ENCODE measurements at places on chromosomes 6 and 20.

DNA sequence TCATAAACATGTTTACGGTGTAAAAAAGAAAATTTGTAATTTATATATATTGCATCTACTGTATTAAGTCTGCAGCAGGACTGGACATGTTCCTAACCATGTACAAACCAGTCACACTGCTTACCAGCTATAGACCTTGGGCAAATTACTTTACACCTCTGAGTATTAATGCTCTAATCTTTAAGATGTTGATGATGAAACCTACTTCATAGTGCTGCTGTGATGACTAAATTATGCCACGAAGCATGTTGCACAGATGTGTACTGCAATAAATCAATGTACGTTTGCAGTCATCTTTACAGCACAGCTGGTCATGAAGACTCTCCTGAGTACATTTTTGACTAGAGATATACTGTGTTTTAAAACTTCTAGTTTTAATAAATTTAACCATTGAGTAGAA lies 42.6 kb downstream of the PRKN start:
- no peak for DNase-seq

GRCh38 chr6:148608199-148608951 lies 138.5 kb upstream of the UST start:
- peak; percentile 39 for DNase-seq

DNA sequence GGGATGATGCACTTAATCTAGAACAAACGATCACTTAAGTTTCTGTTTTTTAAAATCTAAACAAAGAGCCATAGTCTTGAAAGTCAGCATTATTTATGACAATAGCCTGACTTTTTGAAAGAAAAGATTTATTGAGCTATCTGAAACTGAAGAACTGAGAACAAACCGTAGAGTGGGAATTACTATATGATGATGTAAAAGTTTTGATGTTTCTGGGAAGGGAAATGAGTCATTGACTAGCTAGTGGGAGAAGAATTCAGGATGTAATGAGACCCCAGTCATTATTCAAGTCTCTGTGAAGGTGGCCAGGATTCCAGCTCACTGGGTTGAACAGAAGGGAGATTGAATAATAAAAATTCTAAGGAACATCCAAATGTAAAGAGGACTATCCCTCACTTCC lies 83.4 kb upstream of the FABP7 start:
- DNase-seq = peak; percentile 80

DNA sequence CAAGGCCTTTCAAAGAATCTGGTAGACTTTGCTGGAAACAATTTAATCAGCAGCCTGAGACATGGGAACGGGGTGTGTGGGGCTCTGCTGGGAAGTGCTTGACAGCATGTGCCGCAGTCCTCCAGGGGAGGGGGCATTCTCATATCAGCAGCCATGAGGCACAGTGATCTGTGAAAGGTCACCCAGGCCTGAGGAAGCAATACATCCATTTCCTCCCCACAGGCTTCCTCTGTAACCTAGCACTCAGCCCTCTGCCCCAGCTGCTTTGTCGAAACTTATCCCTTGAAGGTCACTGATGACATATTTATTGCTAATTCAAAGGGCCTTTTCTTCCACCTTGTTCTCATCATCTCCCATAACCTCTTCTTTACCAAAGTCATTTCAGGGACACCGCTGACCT lies 103.3 kb downstream of the TNFAIP3 start:
- no peak for DNase-seq

DNA sequence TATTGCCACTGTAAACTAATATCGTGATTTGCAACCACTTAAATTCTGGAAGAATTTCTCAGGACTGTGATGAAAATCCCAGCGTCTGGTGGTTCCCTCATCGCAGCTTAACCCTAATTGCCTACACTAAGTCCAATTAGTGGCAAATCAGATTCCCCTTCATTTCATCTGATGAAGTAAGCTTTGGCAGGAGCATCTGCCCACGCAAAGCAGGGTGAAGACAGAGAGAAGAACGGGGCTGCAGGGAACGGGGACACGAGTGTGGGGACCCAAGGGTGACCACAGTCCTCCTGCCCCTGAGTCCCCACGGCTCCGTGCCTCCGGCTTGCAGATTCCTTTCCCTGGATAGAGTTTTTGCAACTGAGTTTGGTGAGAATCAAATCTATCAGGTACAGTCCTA lies 159.5 kb downstream of the LY86 start:
- DNase-seq = no peak

- DNase-seq = peak; percentile 57
These were observed 143.2 kb upstream of the TENT5A start for GRCh38 chr6:81895511-81896185.

GRCh38 chr20:62595069-62595468 lies 47.2 kb upstream of the SLCO4A1 start:
- no peak for DNase-seq

DNA sequence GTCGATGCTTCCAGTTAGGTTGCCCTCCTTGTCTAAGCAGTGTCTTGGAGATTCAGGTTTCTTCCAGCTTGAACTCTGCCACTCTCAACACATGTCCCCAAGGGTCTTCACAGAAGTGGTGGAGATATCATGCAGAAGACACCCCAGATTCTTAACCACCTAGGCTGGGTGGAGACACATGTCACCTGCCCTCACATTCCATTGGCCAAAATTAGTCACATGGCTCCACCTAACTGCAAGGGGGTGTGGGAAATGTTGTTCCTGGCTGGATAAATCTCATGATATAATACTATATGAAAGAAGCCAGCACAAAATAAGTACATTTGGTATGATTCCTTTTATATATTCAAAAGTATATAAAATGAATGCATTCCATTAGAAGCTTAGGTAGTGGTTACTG lies 52.9 kb upstream of the SNRPB2 start:
- no peak for DNase-seq

GRCh38 chr6:29673161-29673560 lies 7.8 kb downstream of the ZFP57 start:
- DNase-seq = no peak

- no peak for DNase-seq
These were observed 407.9 kb upstream of the BTBD3 start for GRCh38 chr20:11509776-11510175.

- DNase-seq = no peak
These were observed 3.2 kb upstream of the EEF1A2 start for GRCh38 chr20:63501818-63502670.

DNA sequence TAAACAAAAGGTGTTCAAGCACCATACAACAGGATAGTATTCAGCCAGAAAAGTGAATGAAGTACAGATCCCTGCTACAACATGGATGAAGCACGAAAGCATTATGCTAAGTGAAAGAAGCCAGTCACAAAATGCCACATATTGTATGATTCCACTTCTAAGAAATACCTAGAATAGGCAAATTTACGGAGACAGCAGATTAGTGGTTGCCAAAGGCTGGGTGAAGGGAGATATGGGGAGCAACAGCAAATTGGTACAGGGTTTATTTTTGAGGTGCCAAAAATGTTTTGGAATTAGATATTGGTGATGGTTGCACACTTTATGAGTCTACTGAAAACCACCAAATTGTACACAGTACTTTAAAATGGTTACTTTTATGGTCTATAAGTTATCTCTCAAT lies 23.2 kb downstream of the MAP3K5 start:
- DNase-seq = no peak

DNA sequence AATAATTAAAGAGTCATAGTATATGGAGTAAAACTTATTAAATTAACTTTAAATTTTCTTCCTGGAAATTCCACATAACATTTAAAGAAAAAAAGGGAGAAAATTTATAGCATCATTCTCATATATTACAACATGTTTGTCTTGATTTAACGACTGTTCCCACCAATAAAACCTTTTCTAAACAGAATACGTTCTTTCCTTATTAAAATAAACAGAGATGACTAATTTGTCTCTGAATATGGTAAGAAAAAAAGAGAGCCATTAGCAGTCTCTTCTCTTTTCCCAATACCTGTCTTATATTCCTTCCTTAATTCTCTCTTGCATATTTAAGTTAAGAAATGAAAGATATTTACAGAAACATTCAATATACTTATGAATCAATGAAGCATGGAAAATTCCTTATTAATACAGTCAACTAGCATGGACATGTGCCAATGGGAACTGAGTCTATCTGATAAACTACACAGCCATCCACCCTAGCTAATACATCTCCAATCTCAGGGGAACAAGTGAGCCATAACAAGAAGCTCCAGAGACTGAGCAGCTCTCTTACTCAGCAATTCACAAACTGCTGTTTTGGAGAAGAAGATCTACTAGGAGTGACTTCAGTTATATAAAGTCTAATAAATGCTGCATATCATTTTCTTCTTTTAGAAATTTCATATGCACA lies 347.1 kb upstream of the MANEA start:
- DNase-seq = no peak

DNA sequence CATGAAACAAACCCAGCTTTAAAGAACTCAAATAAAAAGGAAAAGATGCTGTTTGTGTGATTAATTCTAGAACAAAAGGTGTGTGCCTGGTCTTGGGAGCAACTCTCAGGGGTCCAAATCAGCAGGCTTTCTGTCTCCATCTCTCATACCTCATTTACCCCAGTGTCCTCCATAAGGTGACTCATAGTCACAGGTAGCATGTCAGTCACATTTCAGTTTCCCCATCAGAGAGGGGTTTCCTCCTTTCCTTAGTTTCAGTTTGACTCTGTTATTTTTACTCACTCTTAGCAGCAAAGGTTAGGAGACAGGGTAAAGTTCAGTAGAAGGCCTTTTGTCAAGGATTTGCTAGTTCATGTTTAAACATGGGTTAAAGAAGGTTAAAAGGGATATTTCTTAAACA lies 46.2 kb downstream of the OGFRL1 start:
- DNase-seq = no peak

DNA sequence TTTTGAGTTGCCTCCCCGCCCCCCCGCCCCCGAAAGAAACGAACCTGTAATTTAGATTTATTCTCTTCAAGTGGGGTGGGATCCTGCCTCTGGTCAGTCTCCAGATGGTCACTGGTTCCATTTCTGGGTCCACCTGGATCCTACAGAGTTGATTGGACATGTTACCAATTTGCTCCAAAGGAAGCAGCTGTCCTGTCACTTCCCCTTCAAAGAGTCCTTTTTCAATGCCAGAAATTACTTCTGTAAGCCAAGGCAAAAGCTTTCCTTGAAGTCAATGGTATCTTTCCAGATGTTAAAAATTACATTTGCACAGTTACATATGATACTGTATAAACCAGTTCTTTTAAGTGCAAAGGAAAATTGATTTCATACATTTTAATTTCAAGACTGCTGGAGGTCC lies 12.0 kb upstream of the ANKRD60 start:
- DNase-seq = no peak

DNA sequence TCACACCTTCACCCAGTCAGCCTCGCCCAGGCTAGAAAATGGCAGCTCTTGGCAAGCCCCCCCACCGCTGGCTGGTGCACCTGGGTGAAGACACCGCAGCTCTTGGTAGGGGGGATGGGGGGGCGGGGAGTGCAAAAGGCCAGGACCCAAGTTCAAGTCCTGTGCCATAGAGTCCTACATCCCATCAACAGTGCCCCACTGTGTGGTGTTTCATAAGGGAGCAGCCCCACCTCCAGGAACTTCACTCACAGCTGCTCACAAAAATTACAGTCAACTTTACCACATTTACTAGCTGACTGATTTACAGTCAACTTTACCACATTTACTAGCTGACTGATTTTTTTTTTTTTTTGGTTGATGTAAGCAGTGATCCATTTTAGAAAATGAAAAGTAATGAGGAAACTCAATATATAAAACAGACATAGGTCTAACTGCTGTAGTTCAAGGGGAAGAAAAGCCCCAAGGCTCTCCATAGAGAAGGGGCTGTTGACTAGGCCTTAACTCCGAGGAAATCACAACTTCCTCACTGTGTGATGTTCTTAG lies 208.9 kb upstream of the SNX9 start:
- DNase-seq = no peak

Data from fibroblast of pulmonary artery (primary cell).